ENCODE measurements at places on chromosomes 5 and 9.

DNA sequence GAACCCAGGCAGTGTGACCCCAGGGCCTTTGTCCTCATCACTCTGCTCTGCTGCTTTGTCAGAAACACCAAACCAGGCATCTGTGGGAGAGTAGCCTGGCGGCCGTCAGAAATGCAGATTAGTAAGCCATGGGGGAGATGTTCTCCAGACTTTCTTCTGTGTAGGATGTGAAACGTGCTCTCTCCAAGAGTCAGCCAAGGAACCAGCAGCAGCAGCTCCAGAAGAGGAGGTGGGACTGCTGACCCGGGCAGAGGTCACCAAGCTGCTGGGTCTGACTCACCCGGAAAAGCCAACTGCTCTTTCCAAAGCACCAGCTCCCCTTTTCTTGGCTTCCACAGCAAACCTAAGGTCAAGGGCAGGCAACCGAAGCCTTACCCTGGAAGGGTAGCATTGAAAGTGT, 14.4 kb upstream of the ABLIM3 start:
- DNase-seq: no peak

DNA sequence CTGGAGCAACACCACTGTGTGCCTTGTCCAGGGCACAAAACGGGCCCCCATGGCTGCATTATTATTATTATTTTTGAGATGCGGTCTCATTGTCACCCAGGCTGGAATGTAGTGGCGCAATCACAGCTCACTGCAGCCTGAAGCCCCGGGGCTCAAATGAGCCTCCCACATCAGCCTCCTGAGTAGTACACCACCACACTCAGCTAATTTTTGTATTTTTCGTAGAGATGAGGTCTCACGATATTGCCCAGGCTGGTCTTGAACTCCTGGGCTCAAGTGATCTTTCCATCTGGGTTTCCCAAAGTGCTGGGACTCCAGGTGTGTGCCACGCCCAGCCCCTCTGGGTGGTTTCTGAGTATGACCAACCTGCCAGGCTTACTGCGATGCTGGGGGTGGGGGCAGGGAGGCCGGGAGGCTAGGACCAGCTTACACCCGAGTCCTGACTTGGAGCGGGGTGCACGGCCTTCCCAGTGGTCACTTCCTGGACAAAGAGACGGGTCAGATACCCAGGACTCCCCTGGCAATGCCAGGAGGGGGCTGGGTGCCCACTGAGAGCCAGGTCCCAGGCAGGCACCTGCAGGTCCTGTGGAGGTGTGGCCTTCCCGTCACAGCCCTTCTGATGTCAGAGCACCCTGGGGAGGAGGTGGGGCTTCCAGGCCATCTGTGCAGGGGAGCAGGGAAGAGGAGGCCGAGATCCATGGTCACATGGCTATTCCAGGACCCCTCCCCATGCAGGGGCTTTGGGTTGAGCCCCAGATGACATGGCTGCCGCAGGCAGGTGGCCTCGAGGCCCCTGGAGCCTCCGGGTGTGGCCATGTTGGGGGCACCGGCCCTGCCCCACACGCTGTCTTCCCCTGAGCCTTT, 8.3 kb upstream of the NRARP start:
- DNase-seq: no peak

- no peak for DNase-seq
These were observed 6.9 kb downstream of the FNBP1 start for GRCh38 chr9:130036099-130036498.

GRCh38 chr5:126454081-126454480, 30.9 kb downstream of the GRAMD2B start:
- no peak for DNase-seq

GRCh38 chr5:6904860-6905259, 191.6 kb downstream of the TENT4A start:
- no peak for DNase-seq

- no peak for DNase-seq
These were observed 487.7 kb downstream of the MAT2B start for GRCh38 chr5:163993126-163993525.

- DNase-seq: no peak
These were observed 249.4 kb upstream of the TRIM32 start for GRCh38 chr9:116437411-116438370.

GRCh38 chr5:177478711-177479646, 5.5 kb upstream of the DBN1 start:
- DNase-seq: peak; percentile 82

DNA sequence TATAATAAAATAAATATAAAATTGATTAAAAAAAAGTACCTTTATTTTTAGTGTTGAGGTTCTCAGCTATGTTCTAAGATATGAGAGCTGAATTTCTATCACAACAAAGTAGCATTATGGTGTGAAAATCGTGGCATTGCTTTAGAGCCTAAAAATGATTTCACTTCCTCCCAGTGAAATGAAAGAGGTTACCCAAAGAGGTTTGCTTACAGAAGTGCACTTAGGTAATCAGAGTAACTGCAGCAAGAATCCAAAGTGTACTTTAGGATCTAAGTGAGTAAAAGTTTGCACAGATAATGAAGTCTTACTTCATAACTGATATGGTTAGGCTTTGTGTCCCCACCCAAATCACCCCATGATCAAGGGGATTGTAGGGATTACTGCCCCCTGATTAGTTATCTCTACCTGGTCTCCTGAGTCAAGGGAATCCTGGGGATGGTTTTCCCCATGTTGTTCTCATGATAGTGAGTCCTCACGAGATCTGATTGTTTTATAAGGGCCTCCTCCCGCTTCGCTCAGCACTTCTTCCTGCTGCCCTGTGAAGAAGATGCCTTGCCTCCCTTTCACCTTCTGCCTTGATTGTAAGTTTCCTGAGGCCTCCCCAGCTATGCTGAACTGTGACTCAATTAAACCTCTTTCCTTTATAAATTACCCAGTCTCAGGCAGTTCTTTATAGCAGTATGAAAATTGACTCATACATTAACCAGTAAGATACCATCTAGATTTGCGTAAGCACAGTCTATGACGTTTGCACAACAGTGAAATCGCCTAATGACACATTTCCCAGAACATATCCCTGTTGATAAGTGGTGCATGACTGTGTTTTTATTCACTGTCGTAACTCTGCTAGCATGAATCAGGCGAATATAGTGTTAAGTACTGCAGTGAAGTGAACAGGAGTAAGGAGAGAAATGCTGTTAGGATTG, 40.3 kb upstream of the LRRC70 start:
- DNase-seq: no peak

GRCh38 chr5:142322747-142323479, 1.9 kb downstream of the SPRY4 start:
- DNase-seq: no peak

DNA sequence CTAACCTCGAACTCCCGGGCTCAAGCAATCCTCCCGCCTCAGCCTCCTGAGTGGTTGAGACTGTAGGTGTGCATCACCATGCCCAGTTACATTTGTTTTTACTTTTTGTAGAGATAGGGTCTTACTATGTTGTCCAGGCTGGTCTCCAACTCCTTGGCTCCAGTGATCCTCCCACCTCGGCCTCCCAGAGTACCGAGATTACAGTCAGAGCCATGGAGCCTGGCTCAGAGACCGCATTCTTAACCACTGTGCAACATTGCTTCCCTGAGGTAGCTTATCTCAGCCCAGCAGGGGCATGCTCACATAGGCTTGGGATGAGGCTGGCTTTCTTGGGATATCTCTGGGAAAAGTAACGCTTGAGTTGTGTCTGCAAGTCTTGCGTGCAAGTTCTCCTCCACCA, 99.7 kb downstream of the SPRY4 start:
- no peak for DNase-seq

- DNase-seq: no peak
These were observed 32.8 kb upstream of the TGFBI start for GRCh38 chr5:135995976-135996375.

- DNase-seq: no peak
These were observed 244.5 kb upstream of the C9orf72 start for GRCh38 chr9:27817747-27818146.

DNA sequence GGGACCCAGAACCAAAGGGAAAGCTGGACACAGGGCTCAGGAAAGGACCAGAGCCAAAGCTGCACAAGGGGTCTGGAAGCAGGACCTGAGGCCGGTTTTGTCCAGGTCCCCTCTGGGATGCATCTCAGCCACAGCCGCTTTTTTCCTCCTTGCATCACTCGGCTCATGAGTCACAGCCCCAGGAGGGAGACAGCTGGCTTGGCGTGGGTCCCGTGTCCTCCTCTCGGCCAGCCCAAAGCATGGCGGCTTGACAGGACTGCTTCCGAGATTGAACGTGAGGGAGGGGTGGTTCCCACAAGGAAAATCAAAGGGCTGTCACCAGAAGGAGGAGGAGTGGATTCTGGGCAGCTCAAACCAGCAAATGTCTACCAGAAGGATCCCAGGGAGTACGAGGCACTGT, 56.7 kb upstream of the CPLX2 start:
- DNase-seq: no peak

GRCh38 chr5:95080441-95080840, 204.5 kb downstream of the MCTP1 start:
- no peak for DNase-seq

GRCh38 chr5:35618304-35618636, 607 bp downstream of the SPEF2 start:
- DNase-seq: no peak

DNA sequence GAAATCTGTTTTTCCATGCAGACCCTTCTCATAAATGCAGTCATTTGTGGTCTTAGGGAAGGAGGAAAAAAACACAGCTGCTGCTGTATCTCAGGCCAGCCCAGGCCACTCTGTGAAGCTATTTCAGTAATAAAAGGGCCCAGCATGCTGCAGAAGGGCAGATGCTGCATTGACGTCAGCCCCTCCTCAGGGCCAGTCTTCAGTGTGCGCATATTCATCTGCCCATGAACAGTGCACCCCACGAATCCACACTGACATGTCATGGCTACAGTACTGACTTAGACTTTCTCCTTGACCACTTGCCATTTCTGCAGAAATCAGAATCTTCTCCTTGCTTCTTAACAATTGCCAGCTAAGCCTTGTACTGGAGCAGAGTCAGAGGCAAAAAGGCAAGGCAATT, 304.7 kb downstream of the GABRG2 start:
- no peak for DNase-seq

- peak; percentile 47 for DNase-seq
These were observed 32.4 kb downstream of the PCDHGC5 start for GRCh38 chr5:141521244-141521781.

All from activated CD8-positive, alpha-beta memory T cell treated with anti-CD3 and anti-CD28 coated beads for 24 hours (primary cell).